ENCODE measurements at places on chromosomes 12 and 14. TPM values are rescaled to one million over a fixed set of nuclear protein-coding genes. Genes with fewer than 3 reads are reported as not detected.

Gene TEAD4
- not detected for polyA plus RNA-seq

Gene APOF
- polyA plus RNA-seq: 0.12 TPM

GRCh38 chr12:94032368-94032767, 116.0 kb upstream of the PLXNC1 start:
- H3K4me3 ChIP-seq: no peak overlapping the region
- DNase-seq: no peak

DNA sequence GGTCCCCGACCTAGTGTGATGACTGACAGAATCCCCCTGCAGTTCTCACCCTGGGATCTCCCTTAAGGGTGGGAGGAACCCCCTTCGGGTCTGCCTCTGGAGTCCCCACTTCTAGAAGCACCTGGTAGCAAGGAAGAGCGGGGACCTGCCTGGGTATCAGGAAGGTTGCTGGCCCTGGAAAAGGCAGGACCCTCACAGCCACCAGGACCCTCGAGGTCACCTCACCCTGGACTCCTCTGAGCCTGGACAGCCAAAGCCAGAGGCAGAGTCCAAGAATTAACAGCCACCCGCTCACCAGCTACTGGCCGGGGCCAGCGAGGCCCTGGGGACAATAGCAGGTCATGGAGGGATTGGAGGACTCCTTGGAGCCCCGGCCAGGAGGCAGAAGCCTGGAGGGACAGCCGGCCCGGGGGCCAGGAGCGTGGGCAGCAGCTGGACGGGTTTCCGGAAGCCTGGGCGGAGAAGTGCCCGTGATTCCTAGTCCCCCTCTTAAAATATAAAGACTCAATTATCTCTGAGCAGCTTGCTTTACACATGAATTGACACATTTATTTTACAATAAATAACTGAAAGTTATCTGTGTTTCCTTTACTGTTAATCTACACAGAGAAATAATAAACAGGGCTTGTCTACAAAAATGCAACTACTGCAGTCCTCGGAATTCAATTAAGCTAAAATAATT, 17.5 kb downstream of the BCL11B start:
- H3K27me3 ChIP-seq: no peaks in the 10 kb centered on the region
- H3K4me3 ChIP-seq: no peak overlapping the region
- no peak for DNase-seq
- H3K27ac ChIP-seq: no peak overlapping the region
- no peaks in the 10 kb centered on the region for H3K36me3 ChIP-seq

DNA sequence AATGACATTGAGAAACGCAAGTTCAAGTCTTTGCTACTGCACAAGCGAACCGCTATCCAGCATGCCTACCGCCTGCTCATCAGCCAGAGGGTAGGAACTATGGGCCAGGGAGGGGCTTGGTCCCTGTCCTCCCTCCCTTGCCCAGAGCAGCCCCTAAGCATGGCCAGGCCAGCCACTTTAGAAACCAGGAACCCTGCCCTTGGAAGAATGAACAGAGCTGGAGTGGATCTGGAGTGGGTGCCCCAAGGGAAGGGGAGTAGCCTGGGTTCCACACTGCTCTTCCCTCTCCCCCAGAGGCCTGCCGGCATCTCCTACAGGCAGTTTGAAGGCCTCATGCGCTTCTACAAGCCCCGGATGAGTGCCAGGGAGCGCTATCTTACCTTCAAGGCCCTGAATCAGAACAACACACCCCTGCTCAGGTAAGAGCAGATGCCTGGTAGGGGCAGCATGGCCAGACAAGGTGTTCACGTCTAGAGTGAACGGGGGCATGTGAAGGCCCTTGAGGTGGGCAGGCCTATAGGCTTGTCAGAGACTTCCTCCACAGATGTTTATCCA, 55.8 kb downstream of the TPCN1 start:
- no peaks in the 10 kb centered on the region for H3K4me1 ChIP-seq
- no peaks in the 10 kb centered on the region for H3K27me3 ChIP-seq
- peaks cover 16% of the 10 kb centered on the region for H3K36me3 ChIP-seq
- no peak for DNase-seq
- no peak overlapping the region for H3K4me3 ChIP-seq
- no peak overlapping the region for H3K27ac ChIP-seq

Data from GM12878 (cell line).